ENCODE measurements at places on chromosomes 7 and 10. TPM values are rescaled to one million over a fixed set of nuclear protein-coding genes. Genes with fewer than 3 reads are reported as not detected.

Gene NKX1-2
- total RNA-seq: not detected

Gene INPP5A
- 40.8 TPM for total RNA-seq

Gene IQUB
- under 0.01 TPM for total RNA-seq

Gene ANKRD26
- 3.5 TPM for total RNA-seq

Gene KIFBP
- total RNA-seq: 51.4 TPM
